ENCODE measurements at places on chromosomes 7 and 10.

- DNase-seq, result no peak
Measured at GRCh38 chr10:6781133-6781770, 201.2 kb upstream of the PRKCQ start.

- no peak for DNase-seq
Measured at GRCh38 chr7:79713276-79713675, 259.8 kb upstream of the MAGI2 start.

DNA sequence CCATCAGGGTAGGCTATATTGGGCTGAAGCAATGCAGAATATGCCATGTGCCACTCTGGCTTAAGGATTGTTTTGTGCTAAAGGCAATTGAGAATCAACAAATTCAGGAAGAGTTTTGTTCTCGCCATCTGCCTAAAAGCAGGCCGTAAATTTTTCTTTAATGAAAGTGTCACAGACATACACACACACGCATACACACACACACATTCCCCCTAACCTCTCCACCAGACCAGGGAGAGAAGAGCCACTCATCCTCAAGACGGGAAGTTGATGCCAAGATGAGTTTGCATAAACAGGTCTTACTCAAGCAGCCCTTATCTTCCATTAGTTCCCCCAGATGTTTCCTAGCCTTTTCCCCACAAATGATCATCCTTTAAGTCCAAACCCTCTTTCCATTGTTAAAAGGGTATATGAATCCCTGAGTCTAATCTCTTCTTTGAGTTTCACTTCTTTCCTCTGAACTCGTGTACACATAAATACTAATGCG lies 59.6 kb upstream of the TRIM24 start:
- DNase-seq, result no peak

DNA sequence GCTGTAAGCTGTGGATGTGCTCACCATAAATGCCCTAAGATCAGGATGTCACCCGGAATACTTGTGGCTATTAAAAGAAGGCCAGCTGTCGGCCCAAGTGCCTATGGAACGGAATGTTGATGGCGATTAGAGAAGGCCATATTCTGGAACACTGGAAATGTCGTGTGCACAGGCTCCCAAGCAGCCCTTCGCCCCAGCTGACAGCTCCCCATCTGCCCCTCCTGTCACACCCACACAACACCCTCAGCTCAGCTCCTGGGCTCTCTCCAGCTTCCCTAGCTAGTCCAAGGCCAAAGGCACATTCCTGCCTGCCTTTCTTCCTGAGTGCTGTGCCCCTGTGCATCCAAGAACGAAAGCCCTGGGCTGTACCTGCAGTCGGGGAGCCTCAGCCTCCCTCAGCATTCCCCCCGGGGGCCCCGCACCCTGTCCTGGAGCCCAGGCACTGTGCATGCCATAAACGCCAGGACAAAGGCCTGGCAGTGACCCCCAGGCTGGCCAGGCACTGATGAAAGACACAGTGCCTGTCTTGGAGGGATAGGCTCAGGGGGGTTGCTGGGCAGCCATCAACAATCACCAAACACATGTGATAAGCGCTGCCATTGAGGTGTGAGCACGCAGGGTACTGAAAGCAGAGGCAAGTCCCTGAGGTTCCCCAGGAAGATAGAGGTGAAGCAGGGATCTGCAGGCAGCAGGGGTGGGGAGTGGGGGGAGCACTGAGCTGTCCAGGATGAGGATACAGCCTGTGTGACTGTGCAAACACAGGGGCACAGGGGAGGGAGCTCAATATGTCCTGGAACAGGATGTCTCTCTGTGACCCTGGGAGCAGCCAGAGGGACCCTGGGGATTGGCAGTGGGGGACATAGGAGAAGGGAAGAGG lies 3.7 kb upstream of the LDB3 start:
- DNase-seq, result no peak

DNA sequence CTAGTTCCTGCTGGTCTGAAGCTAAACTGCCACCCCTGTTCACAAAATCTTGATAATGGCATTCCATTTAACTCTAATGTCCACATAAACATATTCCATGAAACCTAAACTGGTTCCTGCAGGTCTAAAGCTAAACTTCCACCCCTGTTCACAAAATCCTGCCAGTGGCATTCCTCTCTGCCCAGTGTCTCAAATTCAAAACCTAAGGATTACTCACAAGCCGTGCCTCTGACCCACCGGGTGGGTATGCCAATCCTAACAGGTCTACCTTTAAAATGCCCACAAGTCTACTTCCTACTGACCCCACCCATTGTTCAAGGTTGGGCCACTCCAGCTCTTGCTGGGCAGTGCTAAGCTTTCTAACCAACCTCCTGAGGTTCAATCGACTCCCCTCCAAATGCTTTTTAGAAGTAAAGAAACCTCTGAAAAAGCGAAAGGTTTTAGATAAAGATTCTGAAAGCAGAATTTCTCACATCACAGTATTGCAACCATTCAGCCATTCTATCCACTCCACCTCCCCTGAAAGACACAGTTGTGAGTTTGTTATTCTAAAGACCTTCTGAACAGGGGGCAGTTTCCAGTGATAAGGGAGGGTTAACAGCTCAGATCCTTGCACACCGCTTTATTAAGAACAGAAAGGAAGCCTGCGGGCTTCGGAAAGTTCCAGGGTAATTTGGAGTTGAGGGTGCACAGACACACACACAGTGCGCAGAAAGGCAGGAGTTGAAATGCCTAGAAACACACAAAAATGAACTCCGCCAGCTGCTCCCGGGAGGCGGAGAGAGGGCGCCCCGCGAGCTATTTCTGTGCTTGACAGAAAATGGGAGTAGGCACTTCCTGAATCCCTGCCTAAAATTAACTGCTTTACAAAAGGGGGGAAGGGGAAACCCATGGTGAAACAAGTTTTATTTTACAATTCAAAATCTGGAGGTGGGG lies 87.7 kb downstream of the TNS3 start:
- DNase-seq, result no peak

DNA sequence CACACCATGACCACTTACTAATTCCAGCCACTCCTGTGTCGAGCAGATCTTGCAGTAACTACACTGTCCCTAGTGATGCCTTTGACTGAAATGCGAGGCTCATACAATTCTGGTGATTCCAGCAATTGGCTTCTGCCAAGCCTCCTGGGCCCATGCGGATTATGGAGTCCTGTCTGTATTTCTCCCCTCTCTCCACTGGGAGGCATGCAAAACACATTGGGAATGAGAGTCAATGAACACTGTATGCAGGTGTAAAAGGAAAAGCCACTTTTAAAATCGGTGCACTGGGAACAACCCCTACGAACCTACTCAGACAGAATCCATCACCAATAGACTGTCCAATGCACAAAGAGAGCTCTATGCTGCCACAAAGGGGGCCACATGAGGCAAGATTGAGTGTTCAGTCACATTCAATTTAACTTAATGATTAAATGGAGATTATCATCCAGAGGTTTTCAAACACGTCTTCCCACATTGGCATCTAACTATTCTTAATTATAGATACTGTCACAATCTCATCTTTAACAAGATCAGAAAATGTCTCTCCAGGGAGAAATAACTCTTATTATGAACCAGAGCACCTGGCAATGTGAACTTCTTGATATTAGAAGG lies 550.6 kb downstream of the GLRX3 start:
- DNase-seq, result no peak

DNA sequence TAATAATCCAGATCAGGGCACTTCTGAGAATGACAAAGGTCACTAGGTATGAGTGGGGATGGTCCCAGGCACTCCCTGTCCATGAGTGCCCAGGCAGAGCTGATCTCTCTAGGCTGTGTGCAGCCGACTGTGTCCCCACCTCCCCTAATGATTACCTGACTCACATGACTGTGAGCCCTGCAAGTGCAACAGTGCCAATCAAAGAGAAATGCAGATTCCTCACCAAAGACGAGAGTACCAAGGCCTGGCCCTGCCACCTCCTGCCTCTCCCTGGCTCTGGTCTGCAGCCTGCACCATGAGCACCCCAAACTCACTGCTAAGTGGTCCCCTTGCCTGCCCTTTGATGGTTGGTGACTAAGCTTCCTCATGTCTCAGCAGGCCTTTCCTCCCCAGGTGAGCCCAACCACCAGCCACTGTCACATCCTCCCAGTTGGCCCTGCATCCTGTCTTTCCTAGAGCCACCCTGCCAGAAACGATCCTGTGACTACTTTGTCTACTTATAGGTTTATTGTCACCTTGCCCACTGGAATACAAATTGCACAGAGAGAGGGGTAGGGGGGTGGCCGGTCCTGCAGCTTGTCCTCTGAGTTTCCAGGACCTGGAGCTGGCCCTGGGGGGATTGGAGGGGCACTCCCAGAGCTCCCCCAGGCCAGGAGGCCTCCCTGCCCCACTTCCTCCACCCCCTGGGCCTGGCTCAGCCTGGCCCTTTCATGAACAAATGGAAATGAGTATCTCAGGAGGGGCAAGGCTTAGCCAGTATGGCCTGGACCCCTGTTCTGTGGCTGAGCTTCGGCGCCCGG lies 22.4 kb upstream of the GDF10 start:
- DNase-seq, result no peak

- no peak for DNase-seq
Measured at GRCh38 chr7:33868166-33868565, 37.2 kb upstream of the BMPER start.

- no peak for DNase-seq
Measured at GRCh38 chr10:5147255-5147980, 37.5 kb downstream of the AKR1C8 start.

- DNase-seq, result no peak
Measured at GRCh38 chr7:125357676-125358455, 428.2 kb upstream of the POT1 start.

DNA sequence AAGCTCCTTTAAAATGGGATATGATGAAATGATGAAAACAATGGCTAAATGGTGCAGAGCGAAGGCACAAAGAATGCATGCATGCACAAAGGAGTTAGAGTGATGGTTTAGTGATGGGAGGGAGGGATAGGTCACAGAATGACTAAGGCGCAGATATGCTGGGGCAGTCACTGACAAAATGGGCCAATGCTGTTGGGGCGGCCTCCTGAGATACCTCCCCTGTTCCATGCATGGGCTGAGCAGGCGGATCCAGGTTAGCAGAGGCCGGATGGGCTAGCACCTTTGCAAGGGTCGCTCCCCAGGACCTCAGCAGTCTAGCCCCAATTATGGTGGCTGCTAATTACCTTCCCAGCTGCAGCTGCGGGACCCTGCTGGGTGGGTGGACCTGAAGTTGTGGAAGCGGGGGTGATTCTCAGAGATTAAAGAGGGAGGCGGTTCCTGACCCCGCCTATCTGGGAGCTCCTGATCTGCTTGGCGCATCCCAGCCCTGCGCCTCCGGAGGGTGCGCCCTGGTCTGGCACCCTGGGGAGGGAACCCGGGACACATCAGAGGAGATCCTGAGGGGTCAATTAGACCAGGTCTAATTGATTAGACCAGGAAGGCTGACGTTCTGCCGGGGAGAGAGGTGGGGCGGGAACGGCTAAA lies 175.0 kb downstream of the CYP26A1 start:
- no peak for DNase-seq

- DNase-seq, result no peak
Measured at GRCh38 chr10:28586176-28586575, 53.3 kb downstream of the WAC start.

DNA sequence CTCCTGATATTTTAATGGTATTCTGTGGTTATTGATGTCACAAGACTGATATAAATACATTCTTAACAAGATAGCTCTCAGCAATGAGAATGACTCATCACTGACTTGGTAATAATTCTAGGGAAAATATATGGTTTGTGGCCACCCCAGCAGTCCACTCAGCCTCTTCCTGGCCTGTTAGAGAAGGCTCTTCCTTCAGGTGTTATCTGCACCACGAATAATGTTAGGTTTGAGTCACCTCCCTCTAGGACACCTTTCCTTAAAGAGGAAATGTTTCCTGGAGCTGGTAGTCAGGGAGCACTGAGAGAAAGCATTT lies 163.3 kb downstream of the SVIL start:
- DNase-seq, result no peak

DNA sequence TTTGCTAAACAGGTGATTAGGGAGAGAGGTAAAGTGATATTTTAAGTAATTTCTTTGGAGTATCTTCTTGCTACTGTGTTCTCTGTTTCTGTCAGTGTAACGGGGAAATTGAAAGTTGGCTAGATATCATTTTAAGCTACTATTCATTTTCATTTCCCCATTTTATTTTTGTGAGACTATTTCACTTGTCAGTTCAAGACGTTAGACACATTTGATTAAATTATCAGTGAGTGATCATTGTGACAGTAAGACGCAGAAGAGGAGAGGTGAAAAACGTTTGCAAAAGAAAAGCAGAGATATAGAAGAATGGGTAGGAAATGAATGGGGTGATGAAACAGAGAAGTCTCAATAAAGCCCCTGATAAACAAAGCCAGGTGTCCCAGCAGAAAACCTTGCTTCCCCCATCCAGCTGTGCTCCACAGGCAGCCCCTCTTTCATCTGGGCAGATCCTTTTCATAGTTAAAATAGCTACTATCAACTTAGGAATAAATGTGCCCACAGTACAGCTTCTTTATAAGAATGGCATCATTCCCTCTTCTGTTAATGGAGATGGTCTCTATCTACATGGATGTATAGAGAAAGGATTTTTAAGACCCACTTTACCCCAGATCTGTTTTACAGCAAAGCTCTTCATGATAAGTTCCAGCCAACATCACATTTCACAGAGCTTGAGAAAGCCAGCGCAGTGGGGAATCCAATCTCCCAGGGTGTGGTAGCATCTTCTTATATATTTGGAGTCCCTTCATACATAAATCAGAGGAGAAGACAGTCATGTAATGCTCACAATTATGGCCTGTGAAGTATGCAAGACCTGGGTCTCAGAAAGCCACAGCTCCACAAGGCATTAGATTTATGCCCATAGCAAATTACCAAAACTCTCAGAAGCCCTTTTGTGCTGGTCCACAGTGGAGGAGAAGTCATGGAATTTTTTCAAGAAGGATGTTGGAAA lies 138.1 kb upstream of the ITGB1 start:
- DNase-seq, result no peak

GRCh38 chr10:74086317-74086716 lies 64.3 kb downstream of the AP3M1 start:
- DNase-seq, result no peak

- no peak for DNase-seq
Measured at GRCh38 chr10:541750-542371, 147.6 kb downstream of the DIP2C start.

DNA sequence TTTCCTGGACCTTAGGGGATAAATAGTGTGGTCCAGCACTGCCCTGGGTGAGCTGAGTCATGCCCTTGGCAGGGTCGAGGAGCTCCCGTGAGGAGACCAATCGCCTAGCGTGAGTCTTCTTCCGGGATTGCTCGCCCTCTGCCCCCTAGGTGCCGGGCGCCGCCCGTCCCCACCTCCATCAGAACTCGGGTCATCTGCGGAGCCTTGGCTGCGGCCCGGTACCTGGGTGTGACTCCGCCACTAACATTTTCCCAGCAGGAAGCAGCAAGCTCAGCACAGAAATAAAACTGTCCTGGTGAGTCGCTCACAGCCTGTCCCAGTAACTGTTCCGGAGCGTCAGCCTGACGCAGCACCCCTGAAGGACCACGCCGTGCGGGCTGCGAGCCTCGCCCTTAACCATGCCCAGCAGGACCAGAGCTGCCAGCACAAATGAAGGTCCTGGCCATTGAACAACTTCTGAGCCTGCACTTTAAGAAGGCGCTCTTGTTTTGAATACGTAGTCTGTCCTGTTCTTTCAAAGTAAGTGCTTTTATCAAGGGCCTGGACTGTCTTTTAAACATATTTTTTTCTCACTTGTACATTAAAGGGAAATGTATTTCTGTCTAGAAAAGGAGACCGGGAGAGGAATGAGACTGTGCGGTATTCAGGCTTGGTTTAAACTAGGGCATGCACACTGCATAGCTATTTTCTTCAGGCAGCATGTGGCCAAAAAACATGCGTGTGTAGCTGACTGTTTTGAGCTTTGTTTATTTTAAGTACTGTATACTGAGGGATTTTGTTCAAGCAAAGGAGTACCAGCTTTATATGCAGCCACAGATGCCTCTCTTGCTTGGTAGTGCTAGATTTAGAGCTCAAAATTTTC lies 136.7 kb downstream of the HECW1 start:
- DNase-seq, result no peak

GRCh38 chr7:144830024-144830785 lies 5.6 kb downstream of the TPK1 start:
- DNase-seq, result no peak
